ENCODE measurements at places on chromosomes 1 and 21.

- no peak for DNase-seq
Observed at GRCh38 chr1:149843431-149844041, 55.8 kb upstream of the BOLA1 start.

- DNase-seq = no peak
Observed at GRCh38 chr1:81703756-81704463, 96.8 kb upstream of the ADGRL2 start.

DNA sequence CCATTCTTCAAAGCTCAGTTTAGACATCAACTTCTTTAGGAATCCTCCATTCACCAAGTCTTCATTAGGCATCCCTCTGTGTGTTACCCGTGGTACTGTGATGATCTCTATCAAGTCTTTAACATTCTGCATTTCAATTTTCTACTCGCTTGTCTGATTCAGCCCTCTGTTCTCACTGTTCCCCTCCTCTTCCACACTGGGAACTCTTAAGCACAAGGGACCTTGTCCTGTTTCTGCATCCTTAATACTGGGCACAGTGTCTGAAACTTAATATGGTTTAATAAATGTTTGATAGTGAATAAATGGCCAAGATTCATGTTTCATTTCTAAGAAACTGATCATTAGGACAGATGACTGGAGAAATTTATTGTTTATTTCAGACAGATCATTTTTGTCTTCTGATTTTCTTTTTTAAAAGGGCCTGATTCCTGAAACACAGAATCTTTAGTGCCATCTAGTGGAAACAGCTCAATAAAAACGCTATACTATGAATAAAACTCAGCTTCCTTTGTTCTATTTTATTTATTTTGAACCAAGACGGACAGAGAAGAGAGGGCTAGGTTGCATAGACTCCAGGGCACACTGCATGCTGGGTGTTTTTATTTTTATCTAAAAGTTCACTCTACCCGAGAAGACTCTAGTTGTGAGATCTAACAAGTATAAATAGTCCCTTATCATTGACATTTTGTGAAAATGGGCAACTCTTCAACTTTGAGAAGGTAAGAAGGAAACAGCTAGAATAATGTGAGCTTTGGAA, 7.0 kb upstream of the TRIM45 start:
- DNase-seq = peak; percentile 51

- DNase-seq = no peak
Observed at GRCh38 chr1:3352299-3352951, 102.0 kb upstream of the ARHGEF16 start.

- DNase-seq = no peak
Observed at GRCh38 chr1:43269627-43270375, at the start of gene TMEM125. Gene TMEM125, plus strand, starts transcription at chr1:43269983. Its CDS starts 2,740 bp downstream, at chr1:43272723.

GRCh38 chr1:223413216-223413615, 20.0 kb downstream of the CCDC185 start:
- no peak for DNase-seq

GRCh38 chr1:156436141-156437036, 64.2 kb downstream of the MEF2D start:
- DNase-seq = no peak

- DNase-seq = no peak
Observed at GRCh38 chr1:41160498-41161110, 81.5 kb downstream of the SCMH1 start.

- no peak for DNase-seq
Observed at GRCh38 chr1:206971029-206971655, 882 bp upstream of the FCAMR start.

DNA sequence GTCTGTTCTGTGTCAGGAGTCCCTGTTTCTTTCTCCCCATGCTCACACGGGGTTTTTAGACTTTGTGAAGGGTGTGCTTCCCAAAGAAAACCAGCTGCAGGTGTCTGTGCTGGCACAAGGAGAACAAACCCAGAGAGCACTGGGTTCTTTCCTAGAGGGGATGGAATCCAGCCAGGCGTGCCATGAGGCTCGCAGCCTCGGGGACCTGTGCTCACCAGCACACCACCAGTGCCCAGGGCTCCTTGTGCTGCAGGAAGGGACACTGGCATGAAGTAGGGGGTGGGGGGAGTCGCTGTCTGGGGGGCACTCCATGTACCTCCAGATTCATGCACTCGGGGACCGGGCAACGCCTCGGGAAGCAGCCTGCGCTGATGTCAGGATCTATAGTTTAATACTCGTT, 57.9 kb downstream of the AGPAT3 start:
- DNase-seq = no peak

DNA sequence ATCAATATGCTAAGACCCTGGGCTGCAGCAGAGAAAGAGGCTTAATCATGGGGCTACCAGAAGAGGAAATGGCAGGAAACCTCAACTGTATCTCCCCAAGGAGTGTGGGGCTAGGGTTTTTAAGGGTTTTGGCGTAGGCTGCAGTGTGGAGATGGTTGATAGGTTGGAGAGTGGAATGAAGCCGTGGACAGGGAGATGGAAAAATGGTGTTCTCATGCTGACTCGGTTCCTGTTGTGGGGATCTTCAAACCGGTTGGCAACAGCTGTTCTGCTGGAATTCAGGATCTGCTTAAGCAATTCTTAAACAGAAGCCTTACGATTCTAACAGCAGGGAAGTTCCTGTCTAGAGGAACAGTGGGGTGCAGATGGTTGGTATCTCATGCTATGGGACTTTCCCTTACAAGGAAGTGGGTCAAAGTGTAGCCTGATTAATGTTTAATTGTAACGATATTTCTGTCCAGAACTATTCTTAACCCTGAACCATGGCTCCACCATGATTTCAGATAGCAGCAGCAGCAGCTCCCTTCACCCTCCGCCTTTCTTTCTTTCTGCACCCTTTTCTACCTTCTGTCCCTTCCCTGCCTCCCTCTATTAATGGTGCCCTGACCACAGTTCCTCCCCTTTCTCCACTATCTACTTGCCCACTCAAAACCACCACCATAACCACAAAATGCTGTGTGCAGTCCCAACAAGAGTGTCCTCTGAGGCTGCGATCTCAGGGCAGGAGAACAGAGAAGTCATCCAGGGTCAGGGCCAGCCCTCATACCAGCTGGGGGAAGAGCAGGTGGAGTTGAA, 30.8 kb downstream of the RSPH1 start:
- DNase-seq = no peak

GRCh38 chr1:215393476-215393875, 173.6 kb upstream of the KCTD3 start:
- no peak for DNase-seq

- no peak for DNase-seq
Observed at GRCh38 chr1:180778782-180779398, 133.8 kb upstream of the KIAA1614 start.

DNA sequence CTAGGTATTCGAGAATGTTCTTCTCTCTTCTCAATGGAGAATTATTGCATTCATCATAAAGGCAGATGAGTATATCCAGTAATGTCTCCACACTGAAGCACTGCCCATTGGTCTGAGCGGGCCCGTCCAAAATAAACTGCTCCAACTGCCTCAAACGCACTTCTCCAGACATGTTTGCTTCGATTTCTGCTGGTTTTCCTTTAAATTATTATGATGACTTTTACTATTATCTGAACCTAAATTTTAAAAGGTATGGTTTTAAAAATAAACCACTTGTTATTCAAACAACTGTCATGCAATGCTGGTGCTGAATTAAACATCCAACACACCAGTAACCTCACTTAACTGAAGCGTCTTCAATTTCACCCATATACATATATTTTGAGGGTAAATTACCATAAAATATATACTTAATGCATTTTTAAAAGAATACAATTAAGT, 1.3 kb downstream of the CDC42BPA start:
- no peak for DNase-seq

DNA sequence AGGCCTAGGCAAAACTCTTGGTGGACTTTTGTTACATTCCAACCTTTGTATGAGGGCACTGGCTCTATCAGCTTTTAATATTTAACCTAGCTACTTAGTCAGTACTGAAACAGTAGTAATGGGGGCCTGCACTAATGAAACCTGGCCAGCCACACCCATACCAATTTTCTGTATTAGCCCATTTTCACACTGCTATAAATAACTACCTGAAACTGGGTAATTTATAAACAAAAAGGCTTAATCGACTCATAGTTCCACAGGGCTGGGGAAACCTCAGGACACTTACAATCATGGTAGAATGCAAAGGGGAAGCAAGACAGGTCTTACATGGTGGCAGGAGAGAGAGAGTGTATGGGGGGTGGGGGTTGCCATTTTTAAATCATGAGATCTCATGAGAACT, 245.7 kb upstream of the RGS18 start:
- no peak for DNase-seq

GRCh38 chr1:159869173-159869572, 6.7 kb upstream of the VSIG8 start:
- no peak for DNase-seq

- no peak for DNase-seq
Observed at GRCh38 chr1:1782399-1783221, 4.3 kb upstream of the NADK start.

GRCh38 chr1:154888757-154889156, 18.7 kb upstream of the KCNN3 start:
- DNase-seq = no peak

- no peak for DNase-seq
Observed at GRCh38 chr1:1046767-1047166, 26.8 kb downstream of the AGRN start.

DNA sequence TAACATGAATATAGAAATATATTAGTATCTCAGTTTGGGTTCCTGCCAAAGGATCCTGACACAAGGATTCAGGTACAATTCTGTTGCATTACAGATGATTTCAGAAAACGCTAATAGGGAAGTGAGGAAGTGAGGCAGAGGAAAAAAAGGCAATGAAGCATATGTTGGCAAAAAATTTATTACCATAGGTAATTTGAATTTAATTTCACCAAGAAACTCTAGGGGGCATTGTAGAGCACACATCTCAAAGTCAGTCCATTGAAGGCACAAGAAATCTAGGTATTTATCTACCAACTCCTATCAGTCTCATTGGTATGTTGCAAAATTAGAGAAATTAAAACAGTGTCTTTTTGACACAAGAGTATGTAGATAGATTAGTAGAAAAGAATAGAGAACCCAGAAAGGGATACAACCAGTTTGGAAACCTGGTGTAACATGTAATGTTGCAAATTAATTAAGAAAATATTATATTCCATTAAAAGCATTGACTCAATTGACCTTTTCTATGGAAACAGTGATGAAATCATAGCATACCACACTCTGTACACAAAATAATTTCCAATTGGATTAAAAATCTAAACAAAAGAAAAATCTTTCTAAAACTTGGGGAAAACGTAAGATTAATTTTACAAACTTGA, 104.9 kb upstream of the SNX7 start:
- peak; percentile 6 for DNase-seq
